ENCODE measurements at places on chromosomes 1 and 21.

GRCh38 chr21:31698461-31698860 lies 33.5 kb downstream of the SCAF4 start:
- DNase-seq = no peak

GRCh38 chr1:174364996-174365736 lies 82.6 kb upstream of the GPR52 start:
- no peak for DNase-seq

GRCh38 chr1:163202833-163203451 lies at the start of gene RGS5:
TSS of gene RGS5 (minus strand) at chr1:163202916. CDS start at chr1:163202835, 81 bp downstream.
- DNase-seq = no peak

GRCh38 chr1:242468784-242469183 lies 55.7 kb downstream of the PLD5 start:
- no peak for DNase-seq

GRCh38 chr21:45042664-45043161 lies 31.7 kb upstream of the ADARB1 start:
- no peak for DNase-seq

DNA sequence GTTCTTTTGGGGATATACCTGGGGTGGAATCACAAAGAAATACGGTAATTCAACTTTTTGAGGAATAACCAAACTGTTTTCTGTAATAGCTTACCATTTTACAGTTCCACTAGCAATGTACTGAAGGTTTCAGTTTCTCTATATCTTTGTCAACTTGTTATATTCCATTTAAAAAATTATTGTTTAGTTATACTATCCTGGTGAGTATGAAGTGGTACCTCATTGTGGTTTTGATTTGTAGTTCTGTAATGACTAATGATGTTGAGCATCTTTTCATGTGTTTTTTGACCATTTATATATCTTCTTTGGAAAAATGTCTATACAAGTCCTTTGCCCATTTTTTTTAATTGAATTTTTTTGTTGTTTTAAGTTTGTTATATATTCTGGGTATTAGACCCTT lies 39.4 kb downstream of the MAST2 start:
- DNase-seq = no peak

- no peak for DNase-seq
Observed at GRCh38 chr21:29637134-29637533, 302.7 kb downstream of the GRIK1 start.

DNA sequence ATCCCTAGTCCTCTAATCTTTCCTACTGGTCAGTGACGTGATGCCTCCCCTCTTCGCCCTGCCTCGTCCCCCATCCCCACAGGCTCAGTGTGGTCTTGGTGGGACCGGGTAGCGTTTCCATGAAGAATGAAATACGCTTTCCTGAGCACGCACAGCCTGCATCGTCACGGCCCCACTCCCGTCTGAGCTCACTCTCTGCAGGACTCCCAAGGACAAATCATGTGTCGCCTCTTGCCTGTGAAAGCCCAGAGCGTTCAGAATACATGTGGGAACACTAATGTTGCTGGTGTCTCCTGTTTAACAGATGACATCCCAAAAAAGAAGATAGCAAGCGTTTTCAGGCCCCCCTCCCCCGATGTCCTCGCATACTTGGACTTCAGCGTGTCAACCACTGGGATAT lies 49.2 kb downstream of the S100B start:
- DNase-seq = no peak

DNA sequence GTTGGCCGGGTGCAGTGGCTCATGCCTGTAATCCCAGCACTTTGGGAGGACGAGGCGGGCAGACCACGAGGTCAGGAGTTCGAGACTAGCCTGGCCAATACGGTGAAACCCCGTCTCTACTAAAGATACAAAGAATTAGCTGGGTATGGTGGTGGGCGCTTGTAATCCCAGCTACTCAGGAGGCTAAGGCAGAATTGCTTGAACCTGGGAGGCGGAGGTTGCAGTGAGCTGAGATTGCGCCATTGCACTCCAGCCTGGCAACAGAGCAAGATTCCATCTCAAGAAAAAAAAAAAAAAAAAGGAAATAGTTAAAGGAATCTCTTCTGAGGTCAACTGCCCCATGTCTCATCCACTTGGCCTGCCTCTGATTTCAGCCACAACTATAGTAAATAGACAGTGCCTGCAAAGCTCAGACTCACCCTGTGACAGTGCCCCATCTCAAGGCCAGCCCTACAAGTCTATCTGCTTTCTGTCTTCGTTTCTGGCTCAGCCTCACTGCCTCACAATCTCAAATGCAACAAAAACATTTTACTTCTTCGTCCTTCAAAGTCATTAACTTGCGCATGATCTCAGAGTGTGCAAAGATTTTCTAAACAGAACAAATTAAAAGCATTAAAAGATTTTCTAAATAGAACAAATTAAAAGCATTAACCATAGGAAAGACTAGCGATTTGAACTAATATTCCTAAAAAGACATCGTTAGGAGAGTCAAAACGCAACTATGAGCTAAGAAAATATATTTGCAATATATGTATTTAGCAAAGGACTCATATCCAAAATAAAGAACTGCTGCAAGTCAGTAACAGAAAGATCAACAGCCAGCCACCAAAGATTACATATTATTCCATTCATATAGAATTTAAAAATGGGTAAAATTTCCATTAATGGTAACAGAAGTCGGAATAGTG lies 65.0 kb upstream of the PRDX6 start:
- no peak for DNase-seq

DNA sequence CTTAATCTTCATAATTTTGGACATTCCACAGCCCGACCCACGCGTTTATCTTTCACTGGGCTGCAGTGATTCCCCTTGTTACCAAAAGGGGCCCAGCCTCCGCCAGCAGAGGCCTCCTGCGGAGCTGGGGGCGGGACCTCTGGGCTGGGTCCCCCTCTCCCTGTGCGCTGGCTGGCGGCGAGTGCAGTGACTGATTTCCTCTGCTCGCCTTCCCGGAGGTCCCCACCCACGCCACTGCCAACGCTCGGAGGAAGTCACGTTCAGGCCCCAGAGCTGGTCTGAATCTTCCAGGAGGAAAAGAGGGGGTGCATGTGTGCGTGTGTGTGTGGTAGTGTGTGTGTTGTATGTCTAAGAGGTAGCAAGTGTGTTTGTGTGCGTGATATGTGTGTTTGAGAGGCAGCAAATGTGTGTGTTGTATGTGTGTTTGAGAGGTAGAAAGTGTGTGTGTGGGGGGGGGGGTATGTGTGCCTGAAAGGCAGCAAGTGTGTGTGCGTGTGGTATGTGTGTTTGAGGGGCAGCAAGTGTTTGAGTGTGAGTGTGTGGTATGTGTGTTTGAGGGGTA lies 35.0 kb upstream of the JAK1 start:
- DNase-seq = no peak

DNA sequence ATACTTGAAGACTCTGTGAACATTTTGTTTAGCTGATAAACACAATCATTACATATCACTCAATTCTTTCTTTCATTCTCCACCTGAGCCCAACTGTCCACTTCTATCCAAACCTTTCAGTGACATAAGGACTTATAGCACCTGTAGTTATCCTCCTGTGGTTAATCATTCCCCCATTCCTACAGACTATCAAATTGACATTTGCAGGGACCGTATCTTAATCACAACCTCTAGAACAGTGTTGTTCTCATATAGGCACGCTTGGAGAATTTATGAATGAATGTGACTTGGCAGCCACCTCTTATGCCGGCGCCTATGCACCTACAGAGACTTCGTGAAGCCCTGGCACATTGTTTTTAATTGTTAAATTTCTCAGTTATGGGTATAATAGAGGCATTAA lies 83.9 kb upstream of the CXADR start:
- no peak for DNase-seq

DNA sequence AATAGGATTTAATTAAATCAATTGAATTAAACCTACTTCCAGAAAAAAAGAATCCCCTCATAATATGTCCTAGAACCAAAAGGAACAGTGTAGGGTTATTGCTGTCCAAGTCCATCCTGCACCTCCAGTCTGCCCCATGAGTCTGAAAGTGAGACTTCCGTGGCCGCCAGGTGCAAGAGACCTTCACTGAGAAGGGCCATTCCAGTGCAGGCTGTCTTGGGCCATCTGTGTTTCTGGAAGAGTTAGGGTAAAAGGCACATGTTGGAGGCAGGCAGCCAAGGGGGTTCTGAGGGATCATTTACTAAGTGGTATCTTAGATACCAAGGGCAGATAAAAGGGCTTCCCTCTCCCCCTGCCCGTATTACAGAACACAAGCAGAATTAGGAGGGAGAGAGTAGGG lies 31.0 kb downstream of the UBE2T start:
- no peak for DNase-seq

DNA sequence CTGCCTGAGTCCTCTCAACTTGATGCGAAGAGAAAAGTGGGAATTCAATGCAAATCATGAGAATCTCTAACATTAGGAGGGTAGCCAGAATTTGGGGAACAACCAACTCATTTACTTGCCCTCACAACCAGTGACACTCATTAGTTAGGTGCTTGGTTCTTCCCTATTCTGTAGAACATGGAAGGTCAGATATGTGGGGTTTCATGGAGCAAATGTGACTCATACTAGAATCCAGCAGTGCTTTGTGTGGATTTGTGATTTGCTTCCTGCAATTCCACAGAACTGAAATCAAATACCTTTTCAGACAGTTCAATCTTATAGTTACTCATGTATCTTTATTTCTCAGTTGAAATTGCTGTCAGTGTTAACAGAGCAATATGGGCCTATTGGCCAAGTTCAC lies 6.9 kb upstream of the ETV3 start:
- DNase-seq = no peak

DNA sequence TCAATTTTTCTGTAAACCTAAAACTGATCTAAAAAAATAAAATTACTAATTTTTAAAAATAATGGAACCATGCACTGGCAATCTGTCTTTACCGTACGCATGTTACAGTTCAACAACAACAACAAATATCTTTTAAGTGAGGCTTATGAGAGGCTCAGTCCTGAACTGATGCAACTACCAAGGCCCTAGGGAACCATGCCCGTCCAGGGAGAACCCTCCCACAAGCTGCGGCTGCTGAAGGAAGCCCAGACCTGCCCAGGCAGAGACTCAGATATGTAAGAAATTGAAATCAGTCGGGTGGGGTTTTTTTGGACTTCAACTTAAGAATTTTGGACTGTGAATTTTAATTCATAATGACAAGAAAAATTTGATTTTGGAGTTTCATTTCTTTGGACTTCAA lies 91.1 kb downstream of the NPHP4 start:
- DNase-seq = no peak

- no peak for DNase-seq
Observed at GRCh38 chr1:62727656-62728407, 39.6 kb upstream of the DOCK7 start.

DNA sequence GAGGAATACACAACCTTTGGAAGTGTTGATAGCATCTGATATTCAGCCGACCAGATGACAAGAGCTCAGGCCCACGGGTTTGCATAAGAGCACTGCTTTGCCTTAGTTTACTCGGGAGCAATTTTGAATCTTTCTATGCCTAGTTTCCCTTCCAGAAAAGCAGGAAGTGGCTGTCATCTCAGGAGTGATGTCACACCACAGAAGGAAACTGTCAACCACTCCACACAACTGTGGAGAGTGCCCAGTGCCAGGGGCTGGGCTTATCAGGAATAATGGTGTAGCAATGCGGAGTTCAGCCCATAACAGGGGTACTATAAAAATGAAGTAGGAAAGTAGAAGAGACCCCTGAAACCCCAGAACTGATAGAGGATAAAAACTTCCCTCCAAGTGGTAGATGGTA lies 28.4 kb downstream of the NTPCR start:
- DNase-seq = no peak

DNA sequence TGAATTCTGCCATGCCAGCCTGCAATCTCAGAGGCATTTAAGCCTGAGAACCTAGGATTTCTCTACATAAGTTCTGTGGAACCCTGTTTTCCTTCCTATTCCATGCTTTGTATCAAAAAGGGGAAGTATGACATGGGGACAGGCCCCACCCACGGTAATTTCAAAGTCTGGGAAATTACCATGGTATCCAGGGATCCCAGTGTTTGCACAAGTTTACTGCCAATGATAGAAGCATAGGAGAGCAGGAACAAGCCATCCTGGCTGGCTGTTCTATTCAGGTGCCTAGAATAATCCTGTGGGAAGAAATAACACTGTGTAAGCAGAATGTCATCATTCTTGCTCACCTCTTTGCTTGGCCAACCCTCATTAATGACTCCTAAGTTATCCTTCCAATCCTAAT lies 53.8 kb upstream of the ATP1B1 start:
- DNase-seq = no peak

DNA sequence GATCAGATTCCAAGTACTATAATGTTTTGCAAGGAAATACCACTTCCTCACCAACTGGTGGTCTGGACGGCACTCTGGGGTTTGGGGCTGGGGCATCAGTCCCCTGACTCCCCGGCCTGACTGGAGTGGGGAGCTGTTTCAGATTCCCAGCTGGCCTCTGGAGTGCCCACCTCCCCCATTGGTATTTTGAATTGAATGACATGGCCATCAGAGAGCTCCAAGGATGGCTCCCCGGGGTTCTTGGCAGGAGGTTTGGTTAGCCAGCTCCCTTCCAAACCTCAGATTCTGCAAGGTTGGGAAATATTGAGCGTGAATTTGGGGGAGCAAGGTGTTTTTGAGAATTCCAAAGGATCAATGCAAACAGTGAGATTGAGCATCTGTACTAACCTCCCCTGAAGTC lies 2.2 kb upstream of the INAVA start:
- no peak for DNase-seq

- DNase-seq = no peak
Observed at GRCh38 chr1:3992103-3992556, 92.1 kb upstream of the C1orf174 start.

DNA sequence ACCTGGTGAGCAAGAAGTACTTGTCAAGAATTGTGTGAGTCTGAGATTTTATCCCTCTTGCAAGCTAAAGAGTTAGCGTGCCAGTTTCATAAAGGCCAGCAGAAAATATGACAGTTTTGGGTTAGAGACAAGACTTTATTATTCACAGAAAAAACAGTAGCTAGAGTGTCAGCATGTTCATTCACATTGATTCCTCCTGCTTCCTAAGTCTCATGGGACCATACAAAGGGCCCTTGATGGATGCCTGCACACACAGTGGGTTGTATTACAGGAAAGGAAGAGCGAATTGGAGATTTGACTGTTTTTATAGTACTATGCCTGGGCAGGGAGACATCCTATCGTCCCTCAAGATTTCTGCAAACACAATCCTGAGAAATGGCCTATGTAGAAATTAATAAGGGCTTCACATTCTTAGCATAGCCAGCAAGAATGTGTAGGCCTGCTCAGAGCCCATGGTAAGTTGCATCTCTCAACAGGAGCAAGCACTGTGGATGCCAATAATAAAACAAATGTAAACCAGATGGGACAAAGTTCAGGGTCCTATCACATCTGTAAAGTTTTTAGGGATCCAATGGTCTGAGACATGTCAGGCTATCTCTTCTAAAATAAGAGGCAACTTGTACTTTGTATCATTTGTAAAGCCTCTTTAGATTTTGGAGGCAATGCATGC lies 4.0 kb upstream of the ASPM start:
- DNase-seq = no peak

GRCh38 chr1:168008595-168008994 lies 71.7 kb upstream of the MPC2 start:
- no peak for DNase-seq

GRCh38 chr1:116733476-116734365 lies 20.5 kb upstream of the CD2 start:
- DNase-seq = no peak

DNA sequence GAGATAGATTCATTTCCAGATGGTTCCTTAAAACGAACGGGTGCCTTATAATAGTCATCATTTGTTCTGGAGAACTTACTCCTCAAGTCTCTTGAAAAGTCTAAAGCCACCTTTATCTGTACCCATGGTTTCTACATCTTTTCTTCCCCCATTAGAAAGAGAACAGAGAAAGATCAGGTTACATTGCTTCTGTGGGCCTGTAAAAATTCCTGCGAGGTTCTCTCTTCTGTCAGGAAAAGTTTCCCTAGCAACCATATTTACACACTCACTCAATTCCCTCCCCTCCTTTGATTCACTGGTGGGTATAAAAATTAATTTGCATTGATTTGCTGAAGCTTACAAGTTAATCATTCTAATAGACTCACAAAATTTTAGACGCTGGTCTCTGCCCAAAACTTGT lies 6.7 kb downstream of the PHC2 start:
- no peak for DNase-seq
